Inflammatory macrophage (primary cell): ENCODE measurements at places on chromosomes 1 and 21.
A peak's percentile ranks its signal among the peaks of the same experiment; 100 is the strongest.

GRCh38 chr1:205259324-205259832 lies 31.6 kb downstream of the TMCC2 start:
- DNase-seq, result peak; percentile 50

DNA sequence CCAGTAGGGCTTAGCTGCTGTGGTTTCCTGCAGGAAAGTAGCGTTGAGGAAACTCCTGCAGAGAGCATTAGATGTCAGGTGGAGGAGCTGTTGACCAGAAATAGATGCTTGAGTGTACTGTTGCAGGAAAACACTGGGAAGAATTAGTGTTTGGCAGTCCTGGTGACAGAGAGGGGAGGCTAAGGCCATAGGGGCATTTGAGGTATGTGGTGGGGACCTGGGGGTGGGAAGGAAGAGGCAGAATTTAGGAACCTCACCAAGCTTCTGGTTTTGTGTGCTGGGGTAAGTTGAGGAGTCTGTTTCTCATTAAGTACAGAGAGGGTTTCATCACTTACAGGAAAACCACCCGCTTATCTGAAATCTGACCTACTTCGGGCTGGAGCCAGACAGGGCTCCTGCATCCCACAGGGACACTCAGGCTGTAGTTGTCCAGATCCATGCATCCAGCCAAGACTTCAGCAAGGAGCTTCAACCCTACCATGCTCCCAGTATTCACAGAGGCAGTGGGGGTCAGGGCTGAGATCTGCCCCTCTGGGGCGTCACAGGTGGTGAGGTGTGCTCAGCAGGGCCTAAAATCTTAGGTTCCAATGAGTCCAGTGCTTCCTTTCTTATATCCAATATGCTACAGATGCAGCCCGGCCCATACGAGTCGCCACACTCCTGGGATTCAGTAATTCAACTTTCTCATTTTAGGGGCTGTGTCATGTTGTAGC lies 15.1 kb downstream of the SH2D2A start:
- no peak for DNase-seq

GRCh38 chr1:71232786-71233185 lies 152.0 kb upstream of the ZRANB2 start:
- DNase-seq, result no peak

- no peak for DNase-seq
Measured at GRCh38 chr1:193767886-193768285, 581.5 kb upstream of the B3GALT2 start.

DNA sequence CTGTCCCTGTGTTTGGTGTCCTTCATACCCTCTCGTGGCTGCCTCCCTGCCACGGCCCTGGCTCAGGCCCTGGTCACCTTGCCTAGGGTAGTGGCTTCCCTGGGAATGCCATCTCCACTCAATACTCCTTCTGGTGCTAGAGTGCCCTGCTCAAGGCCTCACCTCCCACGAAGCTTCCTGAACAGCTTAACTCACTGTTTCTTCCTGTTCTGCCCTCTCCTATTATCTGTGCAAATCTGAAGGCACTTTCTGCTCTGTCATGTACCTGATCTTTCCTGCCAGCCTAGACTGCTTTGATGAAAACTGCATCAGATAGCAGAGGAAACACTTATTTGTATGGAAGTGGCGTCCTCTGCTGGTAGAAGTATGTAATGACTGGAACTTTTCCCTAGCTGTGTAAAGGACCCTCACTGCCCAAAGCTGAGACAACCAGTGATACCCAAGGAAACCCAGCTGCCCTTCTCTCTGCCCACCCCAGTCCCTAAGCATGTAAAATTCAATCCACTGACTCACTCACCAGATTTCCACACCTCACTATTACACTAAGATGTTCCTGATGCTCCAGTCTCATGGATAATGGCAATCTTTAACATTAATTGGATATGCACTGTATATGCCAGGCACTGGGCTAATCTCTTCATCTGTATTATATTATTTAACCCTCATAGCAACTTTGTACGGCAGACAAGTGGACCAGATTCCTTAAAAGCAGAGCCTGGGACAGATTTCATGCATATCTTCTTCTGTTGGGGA lies 36.2 kb upstream of the BTG2 start:
- peak; percentile 67 for DNase-seq

- no peak for DNase-seq
Measured at GRCh38 chr1:97424209-97424608, 496.6 kb downstream of the DPYD start.

- DNase-seq, result peak; percentile 5
Measured at GRCh38 chr21:28781602-28782276, 210.9 kb downstream of the LTN1 start.

DNA sequence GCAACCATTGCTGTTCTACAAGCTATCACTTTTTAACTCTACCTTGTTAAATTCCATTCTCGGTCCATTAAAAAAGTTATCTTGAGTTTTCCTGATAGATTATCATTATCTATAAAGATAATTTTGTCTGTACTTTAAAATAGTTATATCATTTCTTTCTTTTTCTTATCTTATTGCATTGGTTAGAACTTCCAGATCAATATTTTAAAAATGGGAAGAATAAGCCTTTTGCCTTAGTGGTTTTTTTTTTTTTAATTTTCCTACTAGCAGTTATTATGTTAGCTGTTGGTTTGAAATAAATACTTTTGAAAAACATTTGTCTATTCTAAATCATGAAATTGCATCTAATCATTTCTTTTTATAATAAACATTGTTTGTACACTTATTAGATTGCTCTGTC lies 71.0 kb upstream of the ATF3 start:
- no peak for DNase-seq

DNA sequence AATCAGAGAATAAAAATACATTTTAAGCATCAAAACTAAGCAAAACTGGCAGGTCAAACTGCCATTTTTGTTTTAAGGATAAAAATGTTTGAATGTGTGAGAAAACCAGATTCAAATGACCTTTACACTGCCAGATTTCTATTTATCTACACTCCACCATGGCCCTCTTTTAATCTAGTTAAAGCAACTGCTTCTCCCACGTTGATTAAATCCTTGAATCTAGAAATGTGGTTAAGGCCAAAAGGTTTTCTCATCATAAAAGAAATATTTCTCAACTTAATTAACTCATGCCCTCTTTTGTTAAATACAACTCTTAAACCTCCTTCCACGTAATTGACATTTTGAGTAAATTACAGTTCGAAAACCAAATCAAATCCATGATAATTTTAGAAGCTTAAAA lies 15.0 kb downstream of the EGLN1 start:
- no peak for DNase-seq

DNA sequence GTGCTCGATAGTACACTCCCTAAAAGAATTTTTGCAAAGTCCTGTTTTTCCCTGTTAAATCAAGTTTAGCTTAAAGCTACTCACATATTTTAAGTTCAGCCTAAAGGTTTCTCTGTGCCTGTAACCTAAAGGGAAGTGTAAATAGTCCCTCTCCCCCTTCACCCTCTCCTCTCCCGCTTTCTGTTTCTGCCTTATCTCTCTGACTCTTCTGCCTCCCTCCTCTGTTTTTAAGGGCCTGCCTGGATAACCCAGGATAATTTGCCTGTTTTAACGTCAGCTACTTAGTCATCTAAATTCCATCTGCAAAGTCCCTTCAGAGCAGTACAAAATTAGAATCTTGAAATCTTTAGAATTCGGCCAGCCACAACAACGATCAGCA lies 92.6 kb downstream of the NID1 start:
- DNase-seq, result no peak

DNA sequence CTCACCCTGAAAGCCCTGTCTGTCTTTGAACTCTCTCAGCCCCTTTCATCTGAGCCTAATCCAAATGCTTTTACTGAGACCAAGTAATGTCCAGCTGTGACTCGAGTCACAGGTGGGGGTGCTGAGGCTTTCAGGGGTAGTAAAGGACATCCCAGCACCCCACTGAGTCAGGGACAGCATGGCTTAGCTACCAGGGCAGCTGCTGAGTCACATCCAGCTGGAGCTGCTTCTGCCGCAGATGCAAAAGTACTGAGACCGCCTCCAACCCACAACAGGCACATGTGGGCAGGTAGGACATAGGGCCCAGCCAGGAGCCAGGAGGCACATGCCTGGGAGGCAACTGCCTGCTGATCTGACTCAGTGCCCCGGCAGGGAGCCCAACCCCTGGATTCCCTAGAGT lies 6.7 kb upstream of the VSIG8 start:
- DNase-seq, result peak; percentile 46

DNA sequence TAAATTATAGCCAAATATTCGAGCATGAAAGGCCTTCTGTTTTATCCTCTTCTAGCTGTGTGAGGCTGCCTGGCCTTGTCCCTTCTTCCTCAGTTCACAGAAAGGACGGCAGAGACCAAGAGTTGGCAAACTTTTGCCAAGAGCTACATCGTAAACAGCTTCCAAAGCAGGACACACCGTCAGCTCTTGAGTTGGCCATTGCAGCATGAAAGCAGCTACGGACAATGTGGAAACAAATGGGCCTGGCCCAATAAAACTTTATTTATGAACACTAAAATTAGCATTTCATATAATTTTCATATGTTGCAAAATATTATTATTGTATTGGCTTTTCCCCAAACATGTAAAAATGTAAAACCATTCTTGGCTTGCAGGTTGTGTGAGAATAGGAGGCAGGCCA lies 10.7 kb downstream of the C21orf58 start:
- no peak for DNase-seq

GRCh38 chr1:203031467-203031866 lies 5.2 kb downstream of the PPFIA4 start:
- no peak for DNase-seq

DNA sequence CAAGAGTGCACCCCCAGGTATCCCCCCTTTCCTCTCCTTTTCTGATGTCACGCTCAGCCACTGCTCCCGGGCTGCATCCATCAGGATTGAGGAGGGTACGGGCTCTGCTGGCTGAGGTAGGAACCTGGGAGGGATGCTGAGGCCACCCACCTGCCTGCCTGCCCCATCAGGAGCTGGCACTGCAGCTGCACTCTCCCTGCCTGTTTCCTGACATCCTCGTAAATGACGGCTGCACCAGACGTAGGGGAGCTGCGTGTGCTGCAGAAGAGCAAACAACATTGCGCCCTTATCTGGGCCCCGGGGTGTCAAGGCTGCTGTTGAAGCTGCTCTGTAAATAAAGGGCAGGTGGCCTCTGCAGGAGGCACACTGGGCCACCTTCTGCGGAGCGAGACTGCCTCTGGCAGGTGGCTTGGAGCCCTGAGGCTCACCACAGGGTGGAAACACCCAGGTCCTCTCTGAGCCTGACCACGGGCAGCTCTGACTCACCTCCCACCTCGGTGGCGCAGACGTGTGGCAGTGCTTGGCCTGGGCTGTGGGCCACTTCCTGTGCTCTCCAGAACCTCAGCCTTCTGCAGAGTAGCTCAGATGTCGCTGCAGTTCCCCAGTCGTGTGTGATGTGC lies 30.9 kb downstream of the SNAP47 start:
- peak; percentile 73 for DNase-seq

GRCh38 chr1:225816643-225817538 lies 7.0 kb downstream of the EPHX1 start:
- no peak for DNase-seq

- no peak for DNase-seq
Measured at GRCh38 chr1:184352776-184353175, 34.1 kb upstream of the C1orf21 start.

DNA sequence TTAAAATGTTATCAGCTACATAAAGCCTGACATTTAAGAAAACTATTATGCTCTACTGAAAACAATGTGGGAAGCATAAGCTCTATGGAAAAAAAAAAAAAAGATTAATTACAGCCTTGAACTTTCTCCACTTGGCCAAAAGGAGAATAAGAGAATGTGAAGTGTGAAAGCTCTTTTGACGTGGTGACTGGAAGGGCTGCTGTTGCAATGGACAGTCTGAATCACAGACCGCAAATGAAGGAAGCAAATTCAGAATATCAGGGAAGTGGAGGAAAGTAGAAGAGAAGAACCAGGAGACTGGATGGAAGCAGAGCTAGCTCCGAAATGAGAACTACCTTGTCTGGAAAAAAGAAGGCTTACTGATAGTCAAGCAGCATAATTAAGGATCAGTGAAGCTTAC lies 106.8 kb downstream of the AK5 start:
- peak; percentile 78 for DNase-seq

- peak; percentile 84 for DNase-seq
Measured at GRCh38 chr1:21963477-21964217, 13.2 kb upstream of the CELA3B start.

DNA sequence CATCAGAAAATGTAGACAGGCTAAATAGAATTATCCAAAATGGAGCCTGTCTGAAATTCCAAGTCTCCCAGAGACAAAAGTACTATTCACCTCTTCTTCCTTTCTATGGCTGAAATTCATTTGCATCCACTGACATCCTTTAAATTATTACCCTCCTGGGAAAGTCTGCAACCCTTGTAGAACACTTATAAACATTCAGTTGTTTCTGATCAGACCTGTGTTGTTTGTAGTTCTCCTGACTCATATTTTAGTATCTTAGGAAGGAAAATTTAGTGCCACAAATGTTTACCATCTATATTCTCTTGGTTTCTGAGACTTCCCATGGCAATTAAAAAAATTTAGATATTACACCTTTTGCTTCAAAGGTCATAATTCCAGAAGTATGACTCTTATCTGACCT lies 69.6 kb upstream of the C1orf105 start:
- no peak for DNase-seq

DNA sequence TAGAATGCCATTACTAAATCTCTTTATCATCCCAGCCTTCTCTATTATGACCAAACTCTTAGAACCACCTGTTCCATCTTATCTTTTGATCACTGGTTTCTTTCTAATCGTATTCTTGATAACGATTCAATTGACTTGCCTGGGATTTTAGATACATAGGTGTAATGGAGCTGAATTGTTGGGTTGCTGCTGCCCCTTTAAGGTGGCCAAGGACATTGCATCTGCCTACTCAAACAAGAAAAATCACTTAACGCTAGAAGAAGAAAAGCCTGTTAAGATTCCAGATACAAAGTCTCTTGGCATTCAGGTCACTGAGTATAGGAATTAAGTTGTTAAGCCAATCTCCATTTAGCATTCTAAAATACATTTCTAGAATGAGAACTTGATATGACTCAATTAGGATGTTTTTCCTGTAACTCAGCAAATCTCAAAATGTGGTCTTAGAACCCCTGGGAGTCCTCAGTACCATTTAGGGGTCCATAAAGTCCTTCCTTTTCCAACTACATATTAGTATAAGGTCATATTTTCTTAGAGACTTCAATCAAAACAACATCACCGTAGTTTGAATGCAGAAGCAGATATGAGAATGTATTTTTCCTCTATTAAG lies 12.4 kb downstream of the NEXN start:
- no peak for DNase-seq
